ENCODE measurements at places on chromosomes 16 and 17.

DNA sequence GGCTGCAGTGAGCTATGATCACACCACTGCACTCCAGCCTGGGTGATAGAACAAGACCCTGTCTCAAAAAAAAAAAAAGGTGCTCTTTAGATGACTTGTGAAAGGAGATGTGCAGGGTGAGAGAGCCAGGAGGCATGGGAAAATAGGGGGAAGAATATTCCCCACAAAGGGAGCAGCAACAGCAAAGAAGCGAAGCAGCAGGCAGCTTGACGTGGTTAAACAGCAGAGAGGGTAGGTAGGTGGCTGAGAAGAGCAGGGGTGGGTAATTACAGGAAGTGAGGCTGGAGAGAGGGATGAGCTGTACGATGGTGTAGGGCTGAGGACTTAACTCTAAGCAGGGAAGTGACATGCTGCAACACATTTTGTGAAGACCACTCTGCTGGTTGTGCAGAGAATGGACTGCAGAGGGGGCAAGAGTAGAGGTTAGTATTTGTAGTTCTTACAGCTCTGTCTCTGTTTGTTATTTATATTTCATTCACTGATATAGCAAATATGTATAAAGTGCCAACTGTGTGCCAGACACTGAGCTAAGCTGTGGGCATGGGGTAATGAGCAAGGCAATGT lies 1.6 kb downstream of the HEATR3 start:
- peak; percentile 16 for DNase-seq

DNA sequence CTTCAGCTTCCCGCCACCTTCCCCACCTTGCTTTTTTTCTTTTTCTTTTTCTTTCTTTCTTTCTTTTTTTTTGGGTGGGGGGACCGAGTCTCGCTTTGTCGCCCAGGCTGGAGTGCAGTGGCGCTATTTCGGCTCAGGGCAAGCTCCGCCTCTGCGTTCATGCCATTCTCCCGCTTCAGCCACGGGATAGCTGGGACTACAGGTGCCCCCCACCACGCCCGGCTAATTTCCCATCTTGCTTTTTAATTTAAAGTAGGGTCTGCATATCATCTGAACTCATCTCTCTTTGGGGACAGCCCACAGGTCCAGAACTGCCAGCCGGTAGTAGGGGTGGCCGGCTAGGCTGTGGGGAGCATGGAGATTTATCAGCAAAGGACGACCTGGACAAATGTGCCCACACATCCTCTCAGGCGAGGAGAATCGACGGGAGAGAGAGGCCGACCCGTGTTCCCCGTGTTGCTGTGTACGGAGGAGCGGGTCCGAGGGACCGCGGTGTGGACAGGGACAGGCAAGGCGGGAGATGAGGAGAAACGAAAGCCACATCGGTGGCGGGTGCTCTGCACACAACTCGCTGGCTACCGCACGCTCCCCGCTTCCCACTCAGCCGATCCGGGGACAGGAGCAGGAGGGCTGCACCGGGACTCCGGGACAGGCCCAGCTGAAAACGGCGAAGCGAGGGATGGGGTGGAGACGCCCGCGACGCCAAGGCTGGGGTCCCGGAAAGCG lies 2.4 kb downstream of the MT1M start:
- no peak for DNase-seq

DNA sequence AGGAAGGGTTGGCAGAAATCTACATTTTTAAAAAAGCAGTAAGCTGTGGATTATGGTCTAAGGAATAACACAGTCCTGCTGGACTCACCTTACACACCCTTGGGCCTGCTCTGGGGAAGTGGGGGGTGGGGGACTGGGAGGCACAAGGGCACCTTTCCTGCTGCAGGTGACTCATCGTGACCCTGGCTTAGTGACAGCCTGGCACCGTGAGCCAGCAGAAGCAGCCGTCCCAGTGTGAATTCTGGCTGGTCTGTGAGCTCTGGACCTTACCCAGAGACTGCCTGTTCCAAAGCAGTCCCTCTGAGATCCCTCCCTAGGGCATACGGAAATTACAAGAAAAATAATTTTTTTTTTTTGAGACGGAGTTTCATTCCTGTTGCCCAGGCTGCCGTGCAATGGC lies 4.2 kb upstream of the CRK start:
- no peak for DNase-seq

DNA sequence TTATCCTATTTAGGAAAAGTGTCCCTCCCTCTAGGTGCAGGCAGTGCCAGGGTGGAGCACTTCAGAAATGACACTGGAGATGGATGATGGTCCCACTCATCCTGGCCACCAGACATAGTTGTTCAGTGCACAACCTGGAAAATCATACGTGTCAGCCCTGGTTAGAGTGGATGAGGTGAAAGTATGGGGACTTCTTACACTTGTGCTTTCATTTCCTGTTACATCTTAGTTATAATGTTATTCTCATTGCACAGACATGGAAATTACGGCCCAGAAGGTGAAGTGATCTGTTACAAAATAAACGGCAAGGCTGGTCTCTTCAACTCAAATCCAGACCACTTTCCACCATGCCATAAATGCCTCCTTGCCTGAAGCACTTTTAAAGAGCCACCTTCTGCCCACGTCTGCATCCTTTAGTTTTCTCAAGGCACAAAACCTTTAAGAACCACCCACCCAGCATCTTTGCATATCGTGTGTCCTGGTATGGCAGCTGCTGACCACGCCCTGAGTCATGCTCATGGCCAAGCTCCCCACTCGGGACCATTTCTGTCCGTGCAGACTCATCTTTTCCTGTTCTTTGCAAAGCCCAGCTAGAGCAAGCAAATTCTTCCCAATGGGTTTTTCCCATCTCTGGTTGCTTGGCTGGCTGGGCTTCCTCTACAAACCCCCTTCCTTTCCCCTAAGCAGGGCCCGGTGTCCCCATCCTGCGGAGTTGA lies 22.4 kb downstream of the TBC1D3B start:
- no peak for DNase-seq

DNA sequence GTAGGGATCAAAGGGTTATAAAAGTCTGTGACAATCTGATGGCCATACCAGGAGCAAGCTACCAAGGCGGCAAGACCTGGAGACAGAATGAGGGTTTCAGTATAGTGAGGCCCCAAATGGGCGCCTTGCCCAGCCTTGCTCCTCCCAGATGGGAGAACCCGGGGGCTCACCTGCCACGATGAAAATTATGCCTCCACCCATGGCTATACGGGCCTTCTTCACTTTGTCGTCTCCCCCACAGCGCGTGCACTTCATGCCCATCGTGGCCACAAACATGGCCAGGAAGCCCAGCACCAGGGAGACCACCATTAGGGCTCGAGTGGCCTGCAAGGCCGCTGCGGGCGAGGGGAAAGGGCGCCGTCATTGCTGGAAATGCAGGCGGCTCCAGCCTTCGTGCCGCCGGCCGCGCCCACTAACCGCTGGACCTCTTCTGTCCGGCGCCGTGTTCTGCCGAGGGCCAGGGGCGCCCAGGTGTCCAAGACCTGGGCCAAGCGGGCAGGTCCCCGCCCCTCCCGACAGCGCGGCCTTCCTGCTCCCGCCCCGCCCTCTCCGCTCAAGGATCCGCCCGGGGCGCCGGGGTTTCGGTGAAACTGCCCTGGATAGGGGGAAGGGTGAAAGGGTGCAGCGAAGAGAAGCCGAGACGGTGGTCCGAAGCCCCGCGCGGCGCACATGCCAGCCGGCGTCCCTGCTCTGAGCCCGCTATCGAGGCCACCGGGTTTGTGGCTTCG lies 1.5 kb downstream of the CLDN7 start:
- DNase-seq = peak; percentile 25

GRCh38 chr16:739560-740458 lies 988 bp downstream of the CIAO3 start:
- DNase-seq = no peak

DNA sequence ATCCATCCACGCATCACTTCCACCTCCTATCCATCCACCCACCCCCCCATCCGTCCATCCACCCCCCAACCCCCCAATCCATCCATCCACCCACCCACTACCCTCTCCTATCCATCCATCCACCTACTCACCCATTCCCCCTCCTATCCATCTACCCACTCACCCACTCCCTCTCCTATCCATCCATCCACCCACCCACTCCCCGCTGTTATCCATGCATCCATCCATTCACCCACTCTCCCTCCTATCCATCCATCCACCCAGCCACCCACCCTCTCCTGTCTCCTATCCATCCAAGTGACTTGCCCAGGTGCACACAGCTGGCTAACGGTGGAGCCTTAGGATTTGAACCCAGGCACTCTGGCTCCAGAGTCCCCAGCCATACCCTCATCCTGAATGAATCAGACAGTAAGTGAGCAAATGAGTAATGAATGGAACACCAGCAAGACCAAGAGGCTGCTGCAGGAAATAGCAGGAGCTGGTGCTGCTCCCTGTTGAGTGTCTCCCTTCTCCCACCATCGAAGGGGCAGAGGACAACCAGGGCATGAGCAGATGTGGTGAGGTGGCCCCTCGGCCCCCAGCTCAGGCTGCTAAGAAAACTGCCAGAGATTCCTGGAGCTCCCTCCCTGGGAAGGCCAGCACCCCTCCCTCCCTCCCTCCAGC lies 62.5 kb downstream of the LITAF start:
- no peak for DNase-seq

- DNase-seq = no peak
These were observed 39.9 kb downstream of the OTOA start for GRCh38 chr16:21703589-21704174.

GRCh38 chr17:72361892-72362291 lies 241.1 kb downstream of the SOX9 start:
- no peak for DNase-seq

DNA sequence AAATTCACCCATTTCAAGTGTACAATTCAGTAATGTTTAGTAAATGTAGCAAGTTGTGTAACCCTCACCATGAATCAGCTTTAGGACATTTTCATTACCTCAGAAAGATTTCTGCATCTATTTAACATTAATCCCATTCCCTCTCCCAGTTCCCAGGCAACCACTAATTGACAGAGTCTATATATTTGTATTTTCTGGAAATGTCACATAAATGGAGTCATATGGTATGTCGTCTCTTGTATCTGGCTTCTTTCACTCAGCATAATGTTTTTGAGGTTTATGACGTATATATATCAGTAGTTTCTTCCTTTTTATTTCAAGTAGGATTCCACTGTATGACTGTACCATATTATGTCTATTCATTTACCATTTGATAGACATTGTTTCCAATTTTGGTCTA lies 199.8 kb downstream of the CYB561 start:
- no peak for DNase-seq

DNA sequence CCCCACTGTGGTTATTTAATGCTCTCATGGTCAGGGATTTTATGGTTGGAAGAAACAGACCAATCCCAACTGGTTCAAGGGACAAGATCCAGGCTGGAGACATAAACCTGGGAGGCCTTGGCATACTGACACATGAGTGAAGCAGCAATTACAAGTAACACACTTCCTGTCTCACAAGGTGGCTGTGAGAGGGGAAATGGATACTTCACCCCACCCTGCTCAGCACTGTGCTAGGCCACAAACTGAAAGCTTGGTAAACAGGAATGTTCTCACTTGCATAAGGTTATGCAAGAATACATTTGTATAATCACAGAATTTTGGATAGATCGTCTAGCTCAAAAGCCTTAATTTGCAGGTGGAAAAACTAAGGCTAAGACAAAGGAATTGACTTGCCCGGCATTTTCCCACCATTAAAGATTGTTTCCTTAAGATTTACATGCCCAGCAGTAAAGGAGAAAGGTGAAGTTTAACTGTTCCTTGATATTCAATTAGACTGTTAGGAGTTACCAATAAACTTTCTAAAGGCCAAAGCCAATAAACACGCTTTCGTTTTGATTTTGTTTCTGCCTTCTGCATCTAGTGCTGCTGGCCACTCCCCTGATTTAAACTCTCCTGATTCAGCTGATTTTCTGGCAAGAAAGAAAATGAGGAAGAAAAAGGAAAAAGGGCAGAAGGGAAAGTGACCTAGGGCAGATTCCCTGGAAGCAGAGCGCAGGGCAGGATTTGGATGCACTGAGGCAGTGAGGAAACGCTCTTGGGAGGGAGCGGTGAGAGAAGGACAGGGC lies 215.6 kb upstream of the CDH5 start:
- no peak for DNase-seq

- no peak for DNase-seq
These were observed 841 bp downstream of the ALOXE3 start for GRCh38 chr17:8117367-8117979.

- DNase-seq = no peak
These were observed 79.0 kb downstream of the RPA1 start for GRCh38 chr17:1908699-1909309.

DNA sequence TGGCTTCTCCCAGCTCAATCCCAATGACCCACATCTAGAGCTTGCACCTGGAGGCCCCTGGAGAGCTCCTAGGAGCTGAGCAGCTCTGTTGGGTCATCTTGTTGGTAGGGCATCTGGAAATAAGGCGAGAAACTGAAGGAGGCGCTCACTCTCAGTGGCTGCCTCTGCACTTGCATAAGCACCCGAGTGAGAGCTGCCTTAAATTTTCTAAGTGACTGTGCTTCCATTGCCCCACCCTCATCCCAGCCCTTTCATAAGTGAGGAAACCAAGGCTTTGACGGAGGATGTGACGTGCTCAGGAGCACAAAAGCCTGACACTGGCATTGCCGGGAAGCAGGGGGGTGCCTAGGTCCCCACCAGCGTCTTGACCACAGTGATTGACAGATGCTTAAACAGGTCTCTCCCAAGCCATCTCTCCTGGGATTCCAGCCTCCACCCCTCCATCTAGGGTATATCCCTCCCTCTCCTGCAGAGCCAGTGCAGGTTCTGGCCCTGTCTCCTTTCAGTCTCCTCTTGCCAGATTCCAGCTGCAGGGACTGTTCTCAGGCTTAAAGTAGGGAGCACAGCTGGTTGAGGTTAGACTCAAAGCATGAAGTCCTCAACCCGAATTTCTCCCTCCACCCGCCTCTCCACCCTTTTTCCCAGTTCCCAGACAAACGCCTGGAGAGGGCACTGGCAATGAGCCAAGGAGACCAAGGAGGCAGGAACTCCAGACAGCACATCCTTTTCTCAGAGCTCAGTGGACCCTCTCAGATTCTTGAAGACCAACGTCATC lies 113.7 kb downstream of the IRX5 start:
- no peak for DNase-seq

GRCh38 chr17:20706751-20707373 lies 127.3 kb downstream of the CDRT15L2 start:
- DNase-seq = no peak

GRCh38 chr17:27415120-27415795 lies 41.0 kb upstream of the KSR1 start:
- DNase-seq = no peak

DNA sequence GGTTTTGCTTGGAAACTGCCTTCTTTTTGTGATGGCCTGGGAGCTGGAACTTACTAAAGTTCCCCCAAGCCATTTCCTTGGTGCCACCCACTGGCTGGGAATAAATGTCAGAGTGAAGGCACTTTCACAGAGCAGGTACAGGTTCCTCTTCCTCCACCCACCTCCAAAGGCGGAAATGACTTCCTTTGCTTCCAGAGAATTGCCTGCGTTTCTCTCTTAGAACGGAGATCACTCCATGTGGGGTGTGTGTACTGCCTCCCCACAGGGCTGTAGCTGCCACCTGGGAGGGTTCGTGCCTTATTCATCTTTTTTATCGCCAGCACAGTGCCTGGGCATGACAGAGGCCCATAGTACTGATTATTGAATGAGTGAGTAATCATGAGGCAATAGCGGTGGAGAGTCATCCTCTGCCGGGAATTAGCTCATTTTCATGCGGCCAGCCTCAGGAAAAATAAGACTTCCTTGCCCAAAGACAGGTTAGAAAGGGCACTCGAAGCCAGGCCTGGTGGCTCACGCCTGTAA lies 32.2 kb upstream of the HAS3 start:
- DNase-seq = no peak

- no peak for DNase-seq
These were observed 128.8 kb downstream of the HS3ST2 start for GRCh38 chr16:22942811-22943210.

- DNase-seq = no peak
These were observed 1.0 kb upstream of the KRTAP4-2 start for GRCh38 chr17:41178843-41179616.

All from hematopoietic multipotent progenitor cell treated with erythropoietin and hydrocortisone succinate and interleukin-3 and kit ligand, for 15 days (in vitro differentiated cells).